Retina (tissue), 1 donor: ENCODE measurements at places on chromosomes 5 and 9.

GRCh38 chr5:166624573-166624972 is 1666.9 kb upstream of the WWC1 start:
- no peak for DNase-seq

GRCh38 chr5:157961896-157962590 is 103.1 kb upstream of the CLINT1 start:
- no peak for DNase-seq

DNA sequence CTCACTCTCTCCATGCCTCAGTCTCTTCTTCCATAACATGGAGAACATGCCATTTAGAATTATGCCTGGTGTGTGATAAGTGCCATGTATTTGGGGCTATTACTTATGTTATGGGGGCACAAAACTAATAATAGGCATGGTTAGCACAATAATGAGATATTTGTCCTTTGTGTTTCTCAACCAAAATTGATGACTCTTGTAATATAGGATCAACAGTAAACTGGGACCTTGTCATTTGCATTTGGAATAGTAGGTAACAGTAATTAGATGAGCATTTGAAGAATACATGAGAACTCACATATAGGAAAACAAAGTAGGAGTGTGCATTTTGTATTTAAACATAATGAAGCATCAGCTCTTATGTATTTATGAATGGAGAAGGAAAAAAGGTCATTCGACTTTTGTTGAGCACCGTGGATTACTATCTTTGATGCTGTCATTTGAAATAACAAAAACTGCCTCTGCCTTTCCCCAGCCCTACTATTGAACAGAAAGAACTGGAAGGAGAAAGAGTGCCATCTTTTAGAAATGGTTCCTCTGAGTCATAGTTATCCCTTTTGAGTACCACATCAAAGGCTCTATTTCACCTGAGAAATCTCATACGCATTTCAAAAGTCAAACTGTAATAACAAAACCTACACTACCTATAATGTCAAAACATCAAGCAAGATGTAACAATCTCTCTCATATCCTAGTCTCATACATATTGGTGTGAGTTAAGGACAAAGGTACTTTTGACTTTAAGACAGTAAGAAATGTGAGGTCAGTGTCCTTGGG is 655.2 kb downstream of the PDE4D start:
- DNase-seq: no peak

- peak; percentile 64 for DNase-seq
Measured at GRCh38 chr5:3393920-3394597, 201.6 kb upstream of the IRX1 start.

DNA sequence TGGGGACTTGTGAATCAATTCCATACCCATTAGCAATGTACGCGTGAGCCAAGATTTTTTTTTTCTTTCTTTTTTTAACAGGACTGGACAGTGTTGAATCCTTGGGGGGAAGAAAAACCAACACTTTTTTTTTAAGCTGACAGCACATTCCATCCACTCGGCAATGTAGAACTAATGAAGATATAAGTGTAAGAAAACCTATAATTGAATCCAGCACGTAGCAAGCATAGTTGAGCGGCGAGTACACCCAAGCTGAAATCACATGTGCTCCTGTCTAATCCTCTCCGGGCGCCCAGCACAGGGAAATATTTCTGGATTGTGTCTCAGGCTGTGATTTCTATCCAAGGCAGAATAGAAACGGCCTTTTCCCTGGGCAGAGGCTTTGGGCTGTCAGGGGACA is 118.2 kb downstream of the BOD1 start:
- DNase-seq: peak; percentile 29

DNA sequence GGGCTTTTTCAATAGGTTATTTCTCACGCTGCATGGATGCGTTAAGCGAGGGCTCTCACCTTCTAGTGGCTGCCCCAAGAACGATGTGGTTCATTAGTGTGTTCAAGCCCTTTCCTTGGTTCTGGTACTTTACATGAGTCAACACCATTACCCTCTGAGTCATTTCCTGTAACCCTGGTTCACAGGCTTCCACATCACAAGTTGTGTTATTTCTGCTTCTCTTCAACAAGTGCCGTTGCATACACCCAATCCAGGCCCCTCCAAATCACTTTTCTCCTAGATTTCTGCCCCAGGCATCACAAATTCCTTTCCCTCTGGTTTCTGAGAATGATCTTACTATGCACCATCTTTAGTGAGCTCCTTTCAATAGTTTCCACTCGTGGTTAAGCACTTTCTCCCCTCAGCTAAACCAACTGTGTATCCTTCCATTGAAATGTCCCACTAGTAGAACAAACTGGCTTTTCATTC is 69.5 kb upstream of the RAD23B start:
- DNase-seq: no peak

- DNase-seq: peak; percentile 36
Measured at GRCh38 chr9:96513622-96514021, 63.7 kb downstream of the HABP4 start.

GRCh38 chr9:95793924-95794828 is 81.3 kb upstream of the ERCC6L2 start:
- no peak for DNase-seq

- DNase-seq: no peak
Measured at GRCh38 chr9:93899609-93900435, 55.3 kb downstream of the BARX1 start.

GRCh38 chr9:1100945-1101344 is 50.8 kb downstream of the DMRT2 start:
- peak; percentile 44 for DNase-seq

DNA sequence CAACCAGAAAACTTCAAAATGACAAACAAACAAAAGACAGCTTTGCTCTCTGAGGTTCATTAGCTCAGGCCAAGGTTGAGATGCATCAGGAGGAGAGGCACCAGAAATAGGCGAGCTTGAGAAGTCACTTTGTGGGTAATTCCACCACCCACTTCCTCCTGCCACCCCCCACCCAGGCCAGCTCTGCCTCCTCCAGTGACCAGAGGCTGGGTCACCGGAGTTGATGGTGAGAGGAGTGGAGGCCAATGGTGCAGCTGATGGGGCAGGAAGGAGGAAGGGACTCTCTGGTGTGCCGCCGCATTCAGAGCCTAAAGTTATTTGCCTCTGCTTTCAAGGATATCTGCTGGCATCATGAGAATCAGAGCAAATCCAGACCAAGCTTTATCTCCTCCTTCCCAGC is 73.8 kb upstream of the ASTN2 start:
- DNase-seq: no peak

- no peak for DNase-seq
Measured at GRCh38 chr9:132663851-132664250, 5.9 kb downstream of the DDX31 start.

DNA sequence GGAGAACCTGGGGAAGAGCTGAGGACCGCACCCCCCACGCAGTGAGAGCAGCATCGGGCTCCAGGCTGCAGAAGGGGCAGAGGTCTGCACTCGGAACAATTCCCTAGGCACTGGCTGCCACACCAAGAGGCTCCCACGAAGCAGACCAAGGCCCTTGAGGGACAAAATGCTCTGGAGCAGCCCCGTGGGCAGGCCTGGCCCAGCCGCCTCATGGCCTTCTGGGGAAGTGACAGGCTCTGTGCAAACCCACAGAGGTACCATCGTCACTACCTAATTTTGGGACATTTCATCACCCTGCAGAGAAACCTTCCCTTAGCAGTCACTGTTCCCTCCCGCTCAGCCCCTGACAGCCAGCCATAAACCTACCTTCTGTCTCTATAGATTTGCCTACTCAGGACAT is 15.9 kb downstream of the FBXW5 start:
- DNase-seq: no peak

DNA sequence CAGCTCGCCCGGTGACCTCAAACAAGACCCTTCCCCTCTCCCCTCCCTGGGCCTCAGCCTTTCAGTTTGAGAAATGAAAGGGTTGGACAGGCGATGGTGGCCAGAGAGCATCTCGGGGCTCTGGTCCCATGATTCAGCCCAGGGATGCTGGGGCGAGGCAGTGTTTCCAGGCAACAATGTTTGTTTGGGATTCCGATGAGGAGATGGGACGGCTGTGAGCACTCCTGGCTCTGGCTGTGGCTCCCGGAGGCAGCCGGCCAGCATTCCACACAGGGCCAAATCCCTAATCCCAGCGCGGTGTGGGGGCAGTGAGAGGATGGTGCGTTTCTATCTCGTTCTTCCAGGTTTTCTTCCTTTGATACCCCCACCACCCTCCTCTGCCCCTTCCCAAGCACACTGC is 66.0 kb downstream of the HMCN2 start:
- DNase-seq: no peak

GRCh38 chr9:5988265-5988664 is 27.2 kb downstream of the RANBP6 start:
- no peak for DNase-seq

DNA sequence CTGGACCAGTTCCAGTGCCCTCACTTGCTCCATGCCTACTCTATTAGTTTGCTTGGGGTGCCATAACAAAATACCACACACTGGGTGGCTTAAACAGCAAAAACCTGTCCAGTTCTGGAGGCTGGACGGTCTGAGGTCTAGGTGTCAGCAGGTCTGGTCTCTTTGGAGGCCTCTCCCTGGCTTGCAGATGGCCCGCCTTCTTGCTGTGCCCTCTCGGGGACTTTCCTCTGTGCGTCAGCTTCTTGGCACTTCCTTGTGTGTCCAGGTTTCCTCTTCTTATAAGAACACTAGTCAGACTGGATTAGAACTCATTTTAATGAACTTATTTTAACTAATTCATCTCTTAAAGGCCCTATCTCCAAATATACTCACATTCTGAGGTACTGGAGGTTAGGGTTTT is 97.2 kb downstream of the CARTPT start:
- no peak for DNase-seq

- no peak for DNase-seq
Measured at GRCh38 chr9:130421154-130421801, 23.5 kb upstream of the ASS1 start.

DNA sequence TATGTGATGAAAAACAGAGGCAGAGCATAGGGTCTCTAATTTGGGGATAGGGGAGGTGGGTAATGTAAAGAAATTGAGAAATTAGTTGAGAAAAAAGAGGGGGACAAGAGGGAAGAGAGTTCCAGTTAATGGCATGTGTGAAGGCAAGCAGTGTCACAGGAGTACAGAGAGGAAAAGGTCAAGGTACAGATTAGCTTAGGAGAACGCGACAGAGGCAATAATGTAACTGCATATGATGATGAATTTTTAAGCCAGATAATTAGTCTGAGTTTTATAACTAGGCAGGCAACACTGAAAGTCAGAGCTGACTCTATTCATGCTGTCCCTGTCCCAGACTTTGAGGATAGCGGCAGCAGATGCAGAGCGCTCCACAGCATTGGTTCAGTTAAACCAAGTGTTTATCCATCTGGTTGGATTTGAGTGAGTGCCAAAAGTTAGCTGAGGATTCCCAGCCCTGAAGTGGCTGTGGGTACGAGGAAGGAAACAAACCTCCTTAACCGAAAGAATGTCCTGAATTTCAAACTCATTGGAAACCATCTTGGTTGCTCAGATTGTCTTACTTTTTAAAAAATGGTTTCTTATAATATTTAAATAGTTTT is 315.2 kb downstream of the ARHGAP26 start:
- DNase-seq: no peak

GRCh38 chr9:3447143-3447542 is 78.7 kb downstream of the RFX3 start:
- no peak for DNase-seq

DNA sequence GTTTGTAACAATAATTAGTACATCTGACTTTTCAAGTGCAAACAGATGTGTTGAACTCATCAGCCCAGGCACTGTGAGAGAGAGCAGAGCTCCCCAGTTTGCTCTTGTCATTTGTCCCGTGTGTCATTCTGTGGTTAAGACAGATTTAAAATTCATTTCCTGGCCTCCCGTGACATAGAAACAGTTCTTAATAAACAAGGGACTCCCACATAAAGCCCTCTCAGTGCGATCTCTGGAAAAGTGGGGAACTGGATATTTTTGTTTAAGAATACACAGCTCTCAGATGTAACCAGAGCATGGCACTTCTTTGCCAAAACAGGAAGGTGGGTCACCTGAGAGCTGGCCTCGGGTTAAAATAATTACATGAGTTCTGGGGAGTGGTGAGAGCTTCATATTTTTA is 58.6 kb downstream of the PRKACG start:
- DNase-seq: no peak

DNA sequence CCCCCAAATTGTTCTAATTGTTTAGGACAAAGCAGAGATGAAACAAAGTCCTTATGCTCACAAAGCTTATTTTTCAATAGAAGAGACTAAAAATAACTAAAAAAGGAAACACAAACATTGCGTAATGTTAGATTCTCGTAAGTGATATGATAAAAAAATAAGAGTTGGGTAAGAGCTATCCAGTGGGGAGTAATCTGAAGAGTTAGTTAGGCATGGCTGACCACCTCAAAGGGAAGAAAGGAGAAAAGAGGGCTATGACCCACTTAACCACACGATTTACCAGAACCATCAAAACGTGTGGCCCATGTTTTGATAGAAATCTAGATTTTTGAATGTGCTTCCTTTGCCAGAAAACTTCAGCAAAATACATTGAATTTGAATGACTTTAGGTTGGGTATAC is 1296.8 kb upstream of the NUDT12 start:
- no peak for DNase-seq

DNA sequence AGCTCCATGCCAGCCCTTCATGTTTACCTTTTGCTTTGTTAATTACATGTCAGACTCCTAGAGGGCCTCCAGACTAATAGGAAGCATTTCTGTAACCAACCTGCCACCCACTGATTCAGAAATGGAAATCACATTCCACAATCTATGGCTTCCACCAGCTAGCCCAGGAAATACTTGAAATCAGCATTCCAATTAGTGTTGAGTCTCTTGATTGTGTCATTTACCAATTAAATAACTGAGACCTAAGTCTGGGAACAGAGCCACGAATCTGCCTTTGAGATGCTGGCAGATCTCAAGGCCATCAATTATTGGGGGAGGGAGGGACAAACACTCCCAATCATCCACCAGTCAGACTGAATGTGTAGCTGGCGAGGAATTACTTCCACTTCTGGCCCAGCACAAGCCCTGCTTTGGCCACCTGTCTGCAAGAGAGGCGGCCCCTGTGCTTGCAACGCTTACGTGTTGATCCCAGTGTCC is 27.4 kb upstream of the SAP30L start:
- DNase-seq: no peak

- DNase-seq: peak; percentile 69
Measured at GRCh38 chr5:141420855-141421488, at the start of gene PCDHGA11. TSS of gene PCDHGA11 (plus strand) at chr5:141421051. CDS start at chr5:141421228, 177 bp downstream.

DNA sequence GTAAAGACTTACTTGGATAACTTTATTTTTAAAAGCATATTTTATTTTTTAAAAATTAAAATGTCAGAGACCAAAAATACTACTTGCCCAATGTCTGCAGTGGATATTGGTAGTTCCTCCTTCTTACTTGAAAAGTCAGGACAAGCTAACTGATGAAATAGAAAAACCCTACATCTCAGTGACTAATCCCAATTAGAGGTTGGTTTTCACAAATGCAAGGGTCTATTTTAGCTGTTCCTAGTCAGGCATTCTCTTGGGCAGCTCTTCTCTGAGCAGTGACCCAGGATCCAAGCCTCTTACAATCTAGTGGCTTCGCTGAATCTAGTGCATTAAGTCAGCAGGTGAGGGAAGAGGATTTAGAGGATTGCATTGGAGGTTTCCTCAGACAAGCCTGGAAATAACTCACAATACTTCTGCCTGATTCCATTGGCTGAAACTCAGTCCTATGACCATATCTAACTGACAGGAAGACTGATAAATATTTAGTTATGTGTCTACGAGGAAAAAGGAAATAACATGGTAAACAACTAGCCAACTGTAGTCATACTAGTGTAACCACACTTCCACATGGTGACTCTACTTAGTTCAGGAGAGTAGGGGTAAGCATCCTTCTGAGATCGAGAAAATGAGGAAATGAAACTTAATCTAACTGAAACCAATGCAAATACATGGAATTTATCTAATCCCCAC is 34.2 kb upstream of the MIER3 start:
- DNase-seq: no peak
